ENCODE measurements at places on chromosomes 11 and 22. TPM values are rescaled to one million over a fixed set of nuclear protein-coding genes. Genes with fewer than 3 reads are reported as not detected.

OR2AG2 gene
- not detected for polyA plus RNA-seq

H19 gene
- 58.0 TPM for polyA plus RNA-seq

OR8G5 gene
- not detected for polyA plus RNA-seq

C11orf16 gene
- not detected for polyA plus RNA-seq

OR5AN1 gene
- not detected for polyA plus RNA-seq

KRTAP5-11 gene
- not detected for polyA plus RNA-seq

GGTLC3 gene
- 0.25 TPM for polyA plus RNA-seq

OR9Q1 gene
- polyA plus RNA-seq, result not detected

VPS51 gene
- 135 TPM for polyA plus RNA-seq

DNA sequence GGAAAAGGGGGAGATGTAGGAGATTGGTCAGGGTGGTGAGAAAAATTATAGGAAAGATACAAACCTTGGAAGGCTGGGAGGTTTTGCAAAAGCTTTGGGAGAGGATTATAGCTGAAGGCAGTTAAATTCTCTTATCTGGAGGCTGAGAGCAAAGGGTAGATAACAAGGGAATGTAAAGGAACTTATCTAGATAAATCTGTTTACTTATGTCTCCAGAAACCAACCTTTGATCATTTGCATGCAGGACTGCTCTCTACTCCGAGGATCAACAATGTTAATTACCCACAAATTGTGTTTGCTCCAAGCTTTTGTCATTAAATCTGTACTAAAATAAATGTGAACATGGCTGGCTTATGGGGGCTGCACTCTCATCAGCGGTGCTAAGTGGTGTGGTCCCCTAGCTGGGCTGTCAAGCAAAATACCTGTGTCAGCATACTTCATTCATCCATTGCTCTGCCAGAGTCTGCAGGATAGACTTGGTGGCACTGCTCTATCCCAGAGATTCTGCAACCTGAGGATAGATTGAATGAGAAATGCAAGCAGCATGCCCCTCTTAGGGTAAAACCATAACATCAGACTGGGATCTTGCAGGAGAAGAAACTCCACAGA is 1599.2 kb upstream of the TENM4 start:
- DNase-seq, result no peak

GRCh38 chr11:98495016-98495415 is 525.7 kb upstream of the CNTN5 start:
- DNase-seq, result no peak

DNA sequence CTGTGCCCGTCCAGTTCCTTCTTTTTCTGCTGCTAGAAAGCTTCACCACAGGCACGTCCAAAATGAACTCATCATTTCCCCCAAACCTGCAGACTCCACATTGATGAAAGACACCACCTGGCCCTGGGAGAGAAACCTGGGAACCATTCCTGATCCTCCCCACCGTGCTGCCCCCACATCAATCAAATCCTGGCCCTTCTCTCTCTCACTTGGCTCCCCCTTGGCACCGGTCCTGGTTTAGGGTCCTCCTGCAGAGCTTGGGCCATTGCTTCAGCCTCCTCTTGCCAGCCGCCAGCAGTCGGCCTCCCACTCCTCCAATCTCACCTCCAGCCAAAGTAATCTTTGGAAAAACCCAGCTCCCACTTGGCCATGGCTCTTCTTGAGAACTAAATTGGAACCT is 38.5 kb downstream of the RIBC2 start:
- no peak for DNase-seq

- DNase-seq, result peak; percentile 19
These were observed 208.7 kb downstream of the BARX2 start for GRCh38 chr11:129584316-129584715.

DNA sequence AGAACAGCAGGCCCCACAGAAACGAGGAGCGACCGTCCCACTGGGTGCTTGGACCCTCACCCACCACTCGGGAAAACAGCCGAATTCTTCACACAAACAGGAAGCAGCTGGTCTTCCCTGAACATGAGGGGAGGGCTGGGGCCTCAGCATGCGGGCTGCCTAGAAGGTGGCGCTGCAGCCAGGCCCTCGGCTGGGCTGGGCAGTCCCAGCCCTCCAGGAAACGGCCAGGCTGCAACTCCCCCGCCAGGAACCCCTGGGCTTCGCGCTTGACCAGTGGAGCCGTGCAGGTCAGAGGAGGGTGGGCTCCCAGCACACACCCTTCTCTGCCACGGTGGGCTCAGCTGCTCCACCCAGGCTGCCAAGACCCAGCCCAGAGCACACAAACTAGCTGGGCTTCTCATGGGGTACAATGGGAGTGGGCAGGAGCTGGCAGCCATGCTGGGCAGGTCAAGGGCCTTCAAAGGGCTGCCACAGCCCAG is 29.6 kb downstream of the IGF2 start:
- DNase-seq, result peak; percentile 72

- no peak for DNase-seq
These were observed 525.5 kb downstream of the SOX6 start for GRCh38 chr11:15830741-15831428.

- DNase-seq, result peak; percentile 87
These were observed 28.1 kb upstream of the FBXO3 start for GRCh38 chr11:33802194-33802950.

DNA sequence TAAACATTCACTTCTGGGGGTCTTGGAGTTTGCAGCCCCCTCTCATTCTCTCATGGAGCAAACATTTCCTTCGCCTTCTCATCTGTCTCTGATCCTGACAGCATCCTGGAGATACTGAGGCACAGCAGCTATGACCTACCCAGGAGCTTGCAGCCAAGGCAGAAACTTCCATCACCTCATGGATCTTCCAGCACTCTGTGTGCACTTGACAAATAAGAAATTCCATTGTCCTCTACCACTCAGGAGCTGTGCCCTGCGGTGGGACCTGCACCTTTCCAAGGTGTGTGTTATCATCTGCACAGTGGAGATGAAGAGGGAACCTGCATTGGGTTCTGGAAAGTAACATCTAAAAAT is 49.1 kb downstream of the GGTLC2 start:
- no peak for DNase-seq

- DNase-seq, result no peak
These were observed 40.8 kb downstream of the MAP6 start for GRCh38 chr11:75627906-75628668.

- no peak for DNase-seq
These were observed 74.0 kb upstream of the PHOX2A start for GRCh38 chr11:72317982-72318381.

DNA sequence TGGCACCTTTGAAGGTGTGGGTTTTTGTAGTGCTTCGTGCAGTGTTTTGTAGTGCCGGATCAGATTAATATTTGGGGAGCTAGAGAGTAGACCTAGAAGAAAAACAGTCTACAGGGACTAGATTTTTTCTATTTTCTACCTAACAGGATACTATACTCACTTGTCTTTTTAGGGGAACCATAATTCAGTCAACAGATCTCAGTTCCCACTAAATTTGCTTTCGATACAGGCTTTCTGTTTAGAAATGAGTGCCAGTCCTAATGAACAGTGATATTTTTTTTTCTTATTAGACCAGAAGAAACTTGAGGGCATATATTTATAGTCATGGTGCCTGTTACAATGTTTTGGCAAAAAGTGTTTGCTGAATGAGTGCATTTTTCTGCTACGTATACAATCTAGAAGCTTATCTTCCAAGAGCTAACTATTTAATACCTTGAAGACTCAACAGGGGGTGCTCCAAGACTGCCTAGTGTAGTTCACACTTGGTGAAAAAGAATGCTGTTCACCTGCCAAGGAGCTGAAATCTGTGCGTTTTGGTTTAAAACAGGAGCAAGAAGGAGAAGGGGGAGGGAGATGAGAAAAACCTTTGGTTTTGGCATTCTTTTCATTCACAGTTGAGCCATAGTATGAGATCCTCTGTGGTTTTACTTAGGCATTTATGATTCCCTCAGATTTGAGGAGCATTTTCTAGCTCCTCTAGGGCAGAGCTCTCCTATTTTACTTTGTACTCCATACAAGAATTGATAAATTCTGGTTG is 44.9 kb upstream of the VSTM5 start:
- DNase-seq, result no peak
